SK-N-DZ (cell line): ENCODE measurements at places on chromosomes 11 and 22.

DNA sequence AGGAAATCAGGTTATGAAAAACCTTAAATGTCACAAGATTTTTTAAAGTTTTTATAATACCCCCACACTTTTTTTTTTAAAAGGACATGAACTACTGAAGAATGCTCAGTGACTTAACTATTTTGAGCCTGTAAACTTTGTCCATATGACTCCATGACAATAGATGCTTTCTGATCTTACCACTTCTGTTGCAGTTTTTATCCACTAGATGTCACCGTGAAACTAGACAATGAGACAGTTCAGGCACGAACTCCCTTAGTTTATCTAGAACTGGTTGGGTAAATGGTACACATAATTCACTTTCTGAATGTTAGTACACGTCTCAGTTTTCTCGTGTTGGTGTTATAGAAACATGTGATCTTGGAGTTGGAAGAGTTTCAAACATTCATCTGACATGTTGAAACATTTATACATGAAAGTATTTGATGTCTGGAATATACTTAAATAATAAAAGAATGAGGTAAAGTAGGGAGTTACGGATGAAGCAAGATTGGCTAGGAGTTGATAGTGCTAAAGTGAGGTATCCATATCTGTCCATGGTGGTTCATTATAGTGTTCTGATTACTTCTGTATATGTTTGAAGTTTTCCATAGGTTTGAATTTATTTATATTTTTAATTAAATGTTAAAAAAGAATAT is 8.1 kb downstream of the CCDC15 start:
- peak; percentile 35 for DNase-seq

GRCh38 chr22:44898236-44898635 is 111.6 kb downstream of the PHF21B start:
- DNase-seq: no peak

- no peak for DNase-seq
Observed at GRCh38 chr22:28034145-28034759, 115.2 kb upstream of the PITPNB start.

DNA sequence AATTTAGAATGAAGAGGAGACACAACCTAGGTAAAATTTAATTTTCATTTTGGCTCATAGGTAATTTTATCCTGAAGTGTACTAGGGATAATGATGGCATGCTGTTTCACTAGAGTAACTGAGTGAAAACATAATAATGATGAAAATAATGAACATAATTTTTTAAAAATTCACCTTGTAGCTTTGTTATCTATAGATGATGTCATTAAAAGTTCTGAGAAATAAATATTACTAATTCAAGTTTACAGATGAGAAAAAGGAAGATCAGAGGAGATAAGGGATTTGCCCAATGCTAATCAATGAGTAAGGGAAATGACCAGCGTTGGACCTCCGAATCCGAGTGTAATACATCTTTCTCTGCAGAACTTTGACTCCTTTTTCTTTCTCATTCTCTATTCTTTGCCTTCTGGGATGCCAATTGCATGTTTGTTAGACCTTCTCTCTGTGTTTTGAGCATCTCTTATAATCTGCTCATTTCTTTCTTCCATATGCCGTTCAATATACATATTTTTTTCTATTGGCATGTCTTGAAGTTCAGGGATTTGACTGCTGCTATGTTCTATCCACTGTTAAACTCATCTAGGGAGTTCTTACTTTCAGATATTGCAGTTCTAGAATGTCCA is 186.5 kb downstream of the SNX19 start:
- DNase-seq: no peak

DNA sequence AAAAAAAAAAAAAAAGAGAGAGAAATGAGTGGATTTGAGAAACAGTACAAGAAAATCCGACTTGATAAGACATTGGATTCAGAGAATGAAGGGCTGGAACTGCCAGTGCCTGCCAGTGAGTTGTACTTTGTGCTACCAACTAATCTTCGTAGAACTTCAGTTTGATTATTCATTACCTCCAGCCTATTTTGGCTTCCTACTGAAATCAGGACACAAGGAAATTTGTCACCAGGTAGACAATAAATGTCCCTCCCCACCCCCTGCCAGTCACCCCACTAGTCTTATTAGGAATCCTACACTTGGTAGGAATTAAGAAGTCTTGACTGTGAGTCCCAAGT is 21.4 kb upstream of the POLD3 start:
- DNase-seq: no peak

GRCh38 chr11:58658623-58659022 is 36.2 kb downstream of the CNTF start:
- DNase-seq: no peak

DNA sequence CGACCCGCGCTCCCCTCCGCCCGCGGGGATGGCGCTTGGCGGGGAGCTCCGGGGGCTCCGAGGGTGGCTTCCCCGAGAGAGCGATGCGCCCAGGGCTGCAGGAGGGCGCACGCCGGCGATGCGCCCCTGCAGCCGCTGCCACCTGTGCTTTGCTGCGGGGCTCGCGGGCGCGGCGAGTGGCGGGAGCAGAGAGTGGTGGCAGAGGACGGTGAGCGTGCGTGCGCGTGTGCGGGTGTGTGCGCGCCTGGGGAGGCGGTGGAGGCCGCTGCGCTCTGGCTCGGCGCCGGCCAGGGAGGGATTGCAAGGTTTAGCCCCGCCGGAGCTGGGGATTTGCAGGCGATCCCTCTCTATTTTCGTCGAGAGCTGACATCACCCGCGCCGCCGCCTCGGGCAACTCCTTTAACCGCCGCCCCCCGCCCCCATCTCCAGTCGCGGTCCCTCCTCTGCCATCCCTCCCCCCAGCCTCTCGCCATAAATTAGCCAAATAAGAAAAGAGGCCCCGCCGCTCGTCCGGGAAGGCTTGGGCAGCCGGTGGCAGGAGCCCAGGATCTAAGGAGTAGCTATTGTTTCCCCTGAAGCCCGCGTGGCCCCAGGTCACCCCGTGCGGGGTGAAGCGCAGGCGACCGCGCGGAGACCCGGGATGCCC is at the start of gene SLC1A2:
TSS of gene SLC1A2 (minus strand) at position 375 of the 646 bp plus-strand sequence. CDS start 592 bp downstream, outside the sequence.
- DNase-seq: peak; percentile 83

DNA sequence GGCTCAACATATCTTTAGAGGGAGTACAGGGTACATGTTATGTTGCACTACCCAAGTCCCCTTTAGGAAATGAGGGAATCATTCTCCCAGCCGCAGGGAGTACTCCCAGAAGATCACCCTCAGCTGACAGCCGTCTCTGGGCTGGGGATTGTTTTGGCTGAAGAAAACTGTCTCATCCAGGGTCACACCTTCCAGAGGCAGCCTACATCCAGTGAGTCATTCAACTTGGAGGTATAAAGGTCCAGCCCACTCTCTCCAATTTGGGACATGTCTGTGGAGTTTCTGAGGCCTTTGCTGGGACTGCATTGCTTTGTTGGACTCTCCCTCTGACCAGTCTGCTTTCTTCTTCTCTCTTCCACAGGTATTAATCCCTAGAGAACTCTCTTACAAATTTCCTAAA is 42.1 kb downstream of the RASSF10 start:
- no peak for DNase-seq

GRCh38 chr22:37544955-37545702 is 15.2 kb upstream of the CDC42EP1 start:
- DNase-seq: no peak

DNA sequence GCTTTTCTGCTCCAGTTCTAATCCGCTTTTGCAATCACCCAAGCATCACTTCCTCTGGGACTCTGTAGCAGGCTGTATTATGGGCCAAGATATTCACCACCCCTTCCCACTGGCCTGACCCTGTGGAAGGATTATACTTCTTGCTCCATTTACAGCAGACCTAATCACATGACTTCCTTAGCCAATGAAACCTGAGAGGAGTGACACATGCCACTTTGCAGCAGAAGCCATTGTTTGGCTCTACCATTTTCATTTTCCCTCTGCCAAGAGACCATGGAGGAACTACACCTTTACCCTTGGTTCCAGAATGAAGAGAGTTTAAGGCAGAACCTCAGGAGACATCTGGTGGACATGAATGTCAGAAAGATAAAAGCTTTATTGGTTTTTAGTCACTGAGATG is 134.9 kb upstream of the HSD17B12 start:
- no peak for DNase-seq
